ENCODE measurements at places on chromosomes 5 and 9.

GRCh38 chr5:153520952-153521351, 30.5 kb downstream of the GRIA1 start:
- DNase-seq, result no peak

DNA sequence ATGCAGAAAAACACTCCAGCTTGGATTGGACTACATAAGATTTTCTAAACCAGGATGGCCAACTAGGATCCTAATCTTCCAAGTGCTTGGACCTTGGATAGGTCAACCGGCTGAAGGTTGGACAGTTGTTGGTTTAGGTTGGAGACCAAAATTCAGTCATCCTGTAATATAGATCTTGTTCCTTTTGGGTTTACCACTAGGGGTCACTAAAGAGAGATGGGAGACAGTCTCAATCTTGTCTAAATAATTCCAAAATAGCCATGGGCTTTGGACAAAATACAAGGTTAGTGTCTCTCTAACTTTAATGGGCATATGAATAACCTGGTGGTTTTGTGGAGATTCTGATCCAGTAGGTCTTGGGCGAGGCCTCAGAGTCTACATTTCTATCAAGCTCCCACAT, 148.7 kb upstream of the ERCC6L2 start:
- DNase-seq, result no peak

GRCh38 chr9:88747768-88748167, 212.8 kb downstream of the NXNL2 start:
- DNase-seq, result no peak

DNA sequence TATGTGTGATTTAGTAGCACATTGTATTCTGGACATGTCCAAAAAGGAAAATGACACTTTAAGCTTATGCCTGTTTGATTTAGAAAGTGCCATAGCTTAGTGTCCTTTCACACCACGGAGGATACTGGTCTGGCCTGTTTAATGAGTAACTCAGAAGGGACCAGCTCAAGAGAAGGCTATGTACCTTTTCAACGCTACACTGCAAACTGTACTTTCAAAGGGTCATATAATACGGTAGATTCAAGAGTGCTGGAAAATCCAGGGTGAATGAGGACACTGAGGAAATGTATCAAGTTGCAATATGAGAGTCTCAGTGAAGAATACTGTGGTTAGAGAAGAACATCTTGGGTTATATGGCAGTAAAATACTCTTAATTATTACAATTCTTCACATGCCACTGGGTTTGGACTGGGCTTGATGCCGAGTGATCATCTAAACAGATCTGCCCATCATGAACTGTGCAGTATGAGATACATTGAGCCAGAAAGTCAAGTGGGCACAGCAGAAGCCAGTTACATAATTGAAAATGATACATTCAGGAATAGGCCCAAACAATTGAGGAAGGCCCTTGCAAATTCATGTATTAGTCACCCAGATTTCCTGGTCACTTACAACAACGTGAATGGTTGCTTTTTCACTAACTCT, 1211.5 kb upstream of the CDH9 start:
- no peak for DNase-seq

DNA sequence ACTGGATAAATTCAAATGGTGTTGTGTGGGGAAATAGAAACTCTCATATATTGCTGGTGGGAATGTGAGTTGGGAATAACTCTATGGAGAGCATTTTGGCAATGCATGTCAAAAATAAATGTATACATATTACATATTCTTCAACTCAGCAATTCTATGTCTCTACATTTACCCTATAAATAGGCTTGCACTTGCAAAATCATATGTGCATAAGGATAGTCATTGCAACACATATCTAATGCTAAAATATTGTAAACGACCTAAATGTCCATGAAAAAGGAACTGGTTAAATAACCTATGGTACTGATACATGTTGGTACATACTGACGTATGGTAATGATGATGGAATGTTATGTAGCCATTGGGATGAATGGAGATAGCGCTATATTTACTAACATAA, 94.5 kb upstream of the CHD1 start:
- no peak for DNase-seq

DNA sequence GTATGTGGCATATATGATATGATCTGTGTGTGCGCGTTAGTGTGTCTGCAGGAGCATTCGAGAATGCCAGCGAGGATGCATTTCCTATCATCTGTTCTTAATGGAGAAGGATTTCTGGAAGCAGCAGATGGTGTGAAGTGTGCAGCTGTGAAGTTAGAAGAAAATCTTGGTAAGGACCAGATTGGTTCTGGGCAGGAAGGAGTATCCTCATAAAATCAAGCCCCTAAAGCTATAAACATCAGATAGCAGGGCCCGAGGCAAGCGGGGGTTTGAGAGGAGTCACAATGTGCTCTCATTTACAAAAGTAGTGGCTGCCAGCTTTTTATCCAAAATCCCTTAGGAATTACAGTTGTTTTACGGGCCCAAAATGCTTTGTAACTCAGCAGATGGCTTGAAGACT, 40.0 kb downstream of the DAPK1 start:
- no peak for DNase-seq

Measured in stimulated activated CD8-positive, alpha-beta memory T cell treated with anti-CD3 and anti-CD28 coated beads, Interleukin-4, amount 100 ng/mL, for 4 hours (primary cell).